Thyroid gland (tissue), 4 donors: ENCODE measurements at places on chromosomes 7 and 10. TPM values are rescaled to one million over a fixed set of nuclear protein-coding genes. Genes with fewer than 3 reads are reported as not detected.
A peak's percentile ranks its signal among the peaks of the same experiment; 100 is the strongest.

AZGP1 gene
- not detected for total RNA-seq

ITGA8 gene
- total RNA-seq = 5.1 TPM

IDI2 gene
- not detected for total RNA-seq

INMT gene
- total RNA-seq = 19.9 TPM

NUTM2E gene
- not detected for total RNA-seq

UNCX gene
- not detected for total RNA-seq

GRID2IP gene
- 0.67 TPM for total RNA-seq

ZNF425 gene
- total RNA-seq = 3.6 TPM

RBM20 gene
- total RNA-seq = 1.7 TPM

POLD2 gene
- total RNA-seq = 65.8 TPM

DNA sequence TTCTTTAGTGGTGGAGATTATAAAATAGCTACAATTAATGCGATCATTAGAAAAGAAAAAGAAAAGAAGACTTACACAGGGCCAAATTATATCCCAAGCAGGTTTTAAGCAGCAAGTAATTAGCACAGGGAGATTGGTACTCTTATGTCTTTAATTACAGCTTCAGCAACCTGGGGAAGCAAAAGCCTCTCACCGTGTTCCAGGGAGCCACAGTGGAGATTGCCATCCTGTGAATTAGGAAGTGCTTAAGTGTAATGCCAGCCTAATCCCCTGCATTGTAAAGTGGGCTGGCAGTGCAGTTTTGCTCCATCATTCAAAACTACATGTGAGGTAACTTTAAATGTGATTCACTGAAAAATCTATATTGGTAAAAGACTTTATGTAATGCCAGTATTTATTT is 533.5 kb upstream of the COBL start:
- DNase-seq = no peak

GRCh38 chr10:14837003-14837756 is 657 bp downstream of the CDNF start:
- no peak for DNase-seq

DNA sequence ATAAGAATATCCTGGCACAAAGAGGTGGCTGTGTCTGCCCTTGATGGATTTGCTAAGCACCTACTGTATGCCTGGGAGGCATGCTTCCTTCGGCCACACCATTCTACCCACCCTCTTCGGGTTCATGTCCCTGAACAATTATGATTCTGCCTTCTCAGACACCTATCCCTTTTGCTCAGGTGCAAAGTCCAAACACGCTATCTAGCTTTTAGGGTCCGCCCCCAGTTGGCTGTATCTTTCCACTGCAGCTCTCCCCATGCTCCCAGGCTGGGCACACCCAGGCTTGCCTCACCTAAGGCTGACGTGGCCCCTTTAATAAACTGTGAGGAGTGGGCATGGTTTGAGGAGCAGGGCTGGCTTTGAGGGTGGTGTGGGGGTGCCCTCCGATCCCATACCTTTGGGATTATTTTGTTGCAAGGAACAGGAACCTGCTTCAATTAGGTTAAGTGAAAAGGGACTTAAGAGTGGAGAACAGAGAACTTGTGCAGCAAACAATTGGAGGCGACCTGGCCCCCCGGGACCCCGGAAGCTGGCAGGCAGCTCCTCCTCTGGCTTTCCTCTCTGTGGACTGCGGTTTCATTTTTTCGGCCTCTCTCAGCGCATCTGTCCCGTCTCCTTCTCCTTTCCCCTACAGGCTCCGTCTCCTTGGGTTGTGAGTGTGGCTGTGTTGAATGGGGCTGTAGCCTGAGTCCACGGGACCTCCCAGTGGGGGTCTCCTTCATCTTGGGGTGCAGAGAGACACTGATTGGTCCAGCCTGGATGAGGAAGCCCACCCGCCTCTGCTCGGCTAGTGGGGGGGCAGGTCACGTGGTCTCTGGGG is 3.8 kb downstream of the CLIP2 start:
- DNase-seq = no peak

DNA sequence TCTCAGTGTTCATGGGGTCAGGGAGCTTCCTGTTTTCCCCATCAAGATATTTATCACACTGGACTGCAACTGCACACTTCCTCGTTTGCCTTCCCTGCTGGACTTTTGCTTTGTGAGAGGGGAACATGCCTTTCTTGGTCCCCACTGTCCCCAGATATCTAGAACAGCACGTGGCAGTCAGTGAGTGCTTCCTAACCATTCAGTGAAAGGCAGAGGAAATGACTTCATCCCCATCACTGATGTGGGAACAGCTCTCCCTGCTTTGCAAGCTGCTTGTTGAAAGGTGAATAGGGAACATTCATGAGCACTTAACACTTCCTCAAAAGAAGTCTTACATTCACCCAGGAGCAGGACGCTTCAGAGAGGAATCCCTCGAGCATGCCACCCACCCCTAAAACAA is 135.4 kb downstream of the MYOF start:
- no peak for DNase-seq

GRCh38 chr7:23514755-23515154 is 17.0 kb downstream of the TRA2A start:
- no peak for DNase-seq

DNA sequence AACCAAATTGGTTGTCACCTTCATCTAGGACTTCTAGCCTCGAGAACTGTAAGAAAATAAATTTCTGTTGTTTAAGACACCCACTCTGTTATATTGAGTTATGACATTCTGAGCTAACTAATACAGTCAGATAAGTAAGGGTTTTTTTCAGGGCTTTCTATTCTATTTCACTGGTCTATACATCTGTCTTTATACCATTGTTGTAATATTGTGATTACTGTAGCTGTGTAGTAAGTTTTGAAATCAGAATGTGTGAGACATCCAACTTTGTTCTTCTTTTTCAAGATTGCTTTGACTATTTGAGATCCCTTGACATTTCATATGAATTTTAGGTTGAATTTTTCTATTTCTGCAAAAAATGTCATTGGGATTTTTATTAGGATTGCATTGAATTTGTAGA is 7.5 kb downstream of the IFIT1 start:
- DNase-seq = no peak

DNA sequence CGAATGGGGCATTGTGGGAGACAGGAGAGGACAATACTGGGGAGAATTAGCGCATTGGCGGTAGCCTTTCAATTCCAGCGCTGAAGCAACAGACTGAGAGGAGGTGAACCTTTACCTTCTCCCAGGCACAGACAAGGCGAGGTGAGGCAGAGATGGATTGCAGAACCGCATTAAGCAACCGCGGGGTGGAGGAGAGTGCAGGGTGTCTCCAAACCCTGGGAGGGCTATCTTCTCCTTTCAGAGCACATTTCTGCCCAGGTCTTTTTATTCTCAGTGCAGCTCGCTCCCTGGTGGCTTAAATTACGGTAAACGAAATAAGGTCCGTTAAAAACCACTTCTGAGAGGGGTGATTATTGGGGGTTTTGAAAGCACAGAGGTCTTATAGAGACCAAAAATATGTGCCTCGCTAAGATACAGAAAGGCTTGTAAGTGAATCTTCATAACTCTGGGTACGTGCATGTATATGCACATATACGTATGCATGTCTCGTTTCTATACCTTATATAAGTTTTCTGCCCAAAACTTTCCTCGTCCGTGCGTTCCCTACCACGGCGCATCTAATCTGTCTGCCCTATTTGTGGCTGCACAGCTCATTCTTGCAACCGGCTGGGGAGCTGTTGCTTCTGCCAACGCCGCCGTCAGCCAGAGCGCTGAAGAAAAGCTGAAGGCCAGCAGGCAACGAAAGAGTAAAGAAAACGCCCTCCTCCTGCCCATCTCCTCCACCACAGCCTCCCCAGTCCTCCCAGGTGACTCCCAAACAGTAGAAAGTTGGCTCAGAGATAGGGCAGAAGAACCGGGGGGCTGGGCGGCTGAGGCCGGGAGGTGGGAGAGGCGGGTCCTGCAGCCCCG is 895 bp upstream of the ZNF804B start:
- DNase-seq = peak; percentile 78

DNA sequence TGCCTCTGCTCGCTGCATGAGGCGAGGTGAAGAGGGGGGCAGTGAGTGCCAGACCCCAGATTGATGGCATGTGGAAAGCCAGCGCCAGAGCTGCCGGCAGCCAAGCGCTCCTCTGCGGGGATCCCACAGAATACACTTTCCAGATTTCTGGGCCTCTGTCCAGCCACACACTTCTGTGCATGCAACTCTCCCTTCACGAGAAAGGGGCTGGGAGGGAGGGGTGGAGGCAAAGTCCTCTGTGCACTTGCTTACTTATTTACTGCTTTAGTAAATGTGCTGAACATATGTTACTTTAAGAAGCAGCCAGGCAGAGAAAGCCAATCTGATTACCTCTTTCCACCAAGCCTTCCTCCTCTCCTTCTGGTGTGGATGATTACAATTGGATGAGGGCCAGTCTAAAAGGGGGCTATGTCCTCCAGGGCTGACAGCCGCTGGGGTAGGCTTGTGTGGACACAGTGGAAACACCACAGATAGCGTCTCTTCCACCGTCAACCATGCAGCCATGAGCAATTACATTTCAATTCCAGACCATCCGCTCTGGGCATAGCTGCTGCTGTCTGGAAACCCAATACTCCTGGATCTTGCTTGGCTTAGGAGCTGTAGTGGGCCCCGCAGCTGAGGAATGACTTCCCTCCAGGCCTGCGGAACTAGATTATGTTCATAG is 322.8 kb upstream of the ANKRD30A start:
- peak; percentile 87 for DNase-seq

GRCh38 chr10:124138883-124139348 is 45.5 kb upstream of the CHST15 start:
- no peak for DNase-seq

GRCh38 chr7:54664235-54665228 is 94.5 kb downstream of the SEC61G start:
- DNase-seq = peak; percentile 58

DNA sequence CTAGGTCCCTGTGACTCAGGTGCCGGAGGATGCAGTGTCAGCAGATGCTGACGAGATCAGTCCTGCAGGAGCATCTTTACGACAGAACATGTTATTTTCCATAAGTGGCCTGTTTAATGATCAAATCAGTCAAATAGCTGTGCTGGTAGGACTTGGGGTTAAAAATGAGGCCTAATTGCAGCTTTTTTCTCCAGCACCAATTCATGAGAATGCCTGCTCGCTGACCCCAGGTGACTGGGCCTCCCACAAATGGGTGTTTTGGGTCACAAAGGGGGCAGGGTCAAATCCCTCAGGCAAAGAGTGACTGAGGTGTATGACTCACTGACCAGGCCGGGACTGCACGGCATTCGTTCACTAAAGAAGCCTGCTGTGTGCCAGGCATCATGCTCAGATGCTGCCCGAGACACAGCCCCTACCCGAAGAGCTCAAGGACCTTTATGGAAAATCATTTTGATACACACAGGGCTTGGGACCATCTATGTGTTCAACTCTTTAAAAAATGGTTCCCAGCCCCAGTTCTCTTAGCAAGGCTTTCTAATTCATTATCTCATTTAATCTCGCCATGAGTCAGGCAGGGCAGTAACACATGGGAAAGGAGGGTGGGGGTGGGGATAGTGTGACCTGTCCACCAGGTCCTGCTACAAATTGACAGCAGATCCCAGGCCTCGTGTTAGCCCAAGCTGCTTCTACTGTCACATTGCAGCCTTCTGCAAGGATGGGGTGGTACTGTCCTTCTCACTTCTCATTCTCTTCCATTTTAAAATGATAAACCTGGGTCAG is 21.1 kb downstream of the ZNF775 start:
- no peak for DNase-seq

GRCh38 chr7:147861058-147861716 is 729.4 kb upstream of the C7orf33 start:
- DNase-seq = no peak

GRCh38 chr10:31918671-31919409 is 9.8 kb downstream of the ARHGAP12 start:
- no peak for DNase-seq

- DNase-seq = no peak
These were observed 24.7 kb downstream of the LSMEM1 start for GRCh38 chr7:112505495-112505894.
